ENCODE measurements at places on chromosomes 16 and 17. TPM values are rescaled to one million over a fixed set of nuclear protein-coding genes. Genes with fewer than 3 reads are reported as not detected.

- no peak for DNase-seq
Measured at GRCh38 chr17:14078027-14078426, 8.7 kb downstream of the COX10 start.

- DNase-seq: no peak
Measured at GRCh38 chr16:3656491-3657468, 2.3 kb downstream of the DNASE1 start.

- no peak for DNase-seq
Measured at GRCh38 chr16:11232852-11233726, 22.9 kb downstream of the SOCS1 start.

GRCh38 chr17:68400404-68400735 is 56.9 kb downstream of the WIPI1 start:
- DNase-seq: no peak

DNA sequence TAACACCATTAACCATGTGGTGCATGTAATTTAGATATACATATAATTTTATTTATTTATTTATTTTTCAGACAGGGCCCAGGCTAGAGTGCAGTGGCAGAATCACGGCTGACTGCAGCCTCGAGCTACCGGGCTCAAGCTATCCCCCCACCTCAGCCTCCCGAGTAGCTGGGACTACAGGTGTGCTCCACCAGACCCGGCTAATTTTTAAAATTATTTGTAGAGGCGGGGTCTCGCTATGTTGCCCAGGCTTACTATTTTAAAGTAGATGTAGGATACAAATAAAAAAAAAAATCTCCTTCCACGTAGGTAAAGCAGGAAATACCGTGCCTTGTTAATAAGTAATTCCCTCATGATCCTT is 446 bp upstream of the COQ7 start:
- DNase-seq: no peak

- no peak for DNase-seq
Measured at GRCh38 chr17:68847711-68848110, 107.5 kb downstream of the ABCA8 start.

- DNase-seq: no peak
Measured at GRCh38 chr16:78679546-78679945, 580.1 kb downstream of the WWOX start.

DNA sequence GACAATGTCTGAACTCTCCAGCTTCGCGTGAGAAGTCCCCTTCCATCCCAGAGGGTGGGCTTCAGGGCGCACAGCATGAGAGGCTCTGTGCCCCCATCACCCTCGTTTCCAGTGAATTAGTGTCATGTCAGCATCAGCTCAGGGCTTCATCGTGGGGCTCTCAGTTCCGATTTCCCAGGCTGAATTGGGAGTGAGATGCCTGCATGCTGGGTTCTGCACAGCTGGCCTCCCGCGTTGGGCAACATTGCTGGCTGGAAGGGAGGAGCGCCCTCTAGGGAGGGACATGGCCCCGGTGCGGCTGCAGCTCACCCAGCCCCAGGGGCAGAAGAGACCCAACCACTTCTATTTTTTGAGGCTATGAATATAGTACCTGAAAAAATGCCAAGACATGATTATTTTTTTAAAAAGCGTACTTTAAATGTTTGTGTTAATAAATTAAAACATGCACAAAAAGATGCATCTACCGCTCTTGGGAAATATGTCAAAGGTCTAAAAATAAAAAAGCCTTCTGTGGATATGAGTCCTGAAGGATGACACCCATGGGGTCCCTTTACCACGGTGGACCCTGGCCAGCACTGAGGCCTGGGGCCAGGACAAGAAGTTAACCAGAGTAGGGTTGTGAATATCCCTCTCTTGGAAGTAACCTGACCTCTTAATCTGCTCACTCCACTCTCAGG is 10.5 kb upstream of the ITGAD start:
- DNase-seq: peak; percentile 12

DNA sequence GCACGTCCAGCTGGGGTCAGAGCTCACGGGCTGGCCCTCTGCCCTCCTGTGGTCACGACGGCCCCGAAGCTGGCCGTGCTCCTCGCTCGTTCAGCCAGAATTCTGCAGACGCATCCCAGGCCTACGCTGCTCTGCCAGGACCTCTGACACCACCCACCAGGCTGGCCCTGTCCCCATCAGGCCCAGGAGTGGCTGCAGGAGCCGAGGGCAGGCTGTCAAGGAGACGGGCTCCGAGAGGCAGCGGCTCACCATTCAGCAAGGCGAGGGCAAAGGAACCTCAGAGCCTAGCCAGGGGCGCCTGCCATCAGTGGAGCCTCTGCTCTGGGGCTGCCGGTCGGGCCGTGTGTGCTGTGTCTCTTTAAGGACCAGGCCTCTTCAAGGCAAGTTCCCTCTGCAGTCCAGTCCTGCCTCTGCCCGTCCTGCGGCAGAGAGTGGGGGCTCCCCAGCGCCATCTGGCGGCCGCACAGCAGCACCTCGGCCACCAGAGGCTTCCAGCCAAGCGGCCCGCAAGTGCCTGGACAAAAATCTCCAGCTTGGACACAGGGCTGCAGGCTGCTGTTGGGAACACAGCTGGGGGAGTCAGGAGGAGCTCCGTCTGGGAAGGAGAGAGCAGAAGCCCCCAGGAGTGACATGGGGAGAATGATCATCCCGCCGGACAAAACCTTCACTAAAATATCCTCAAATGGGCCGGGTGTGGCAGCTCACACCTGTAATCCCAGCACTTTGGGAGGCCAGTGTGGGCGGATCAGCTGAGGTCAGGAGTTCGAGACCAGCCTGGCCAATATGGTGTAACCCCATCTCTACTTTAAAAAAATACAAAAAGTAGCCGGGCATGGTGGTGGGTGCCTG is 7.4 kb upstream of the ABR start:
- DNase-seq: peak; percentile 67

- no peak for DNase-seq
Measured at GRCh38 chr17:1919201-1919600, 89.4 kb downstream of the RPA1 start.

- DNase-seq: no peak
Measured at GRCh38 chr16:86051368-86052114, 152.6 kb downstream of the IRF8 start.

DNA sequence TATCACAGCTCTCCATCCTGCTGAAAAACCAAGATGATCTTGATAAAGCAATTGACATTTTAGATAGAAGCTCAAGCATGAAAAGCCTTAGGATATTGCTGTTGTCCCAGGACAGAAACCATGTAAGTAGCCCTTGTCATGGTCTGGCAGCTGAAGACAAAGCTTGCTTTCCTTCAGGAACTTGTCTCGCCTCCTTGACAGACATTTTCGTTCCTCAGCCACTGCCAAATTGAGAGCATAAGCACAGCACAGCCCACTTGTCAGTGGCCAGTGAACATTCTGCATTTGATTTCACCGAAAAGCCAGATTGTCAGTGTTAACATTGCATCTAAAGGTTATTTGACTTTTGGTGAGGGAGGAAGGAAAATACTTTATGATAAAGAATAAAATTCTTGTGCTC is 35.6 kb downstream of the MAP3K3 start:
- DNase-seq: no peak

GRCh38 chr16:1461146-1461545 is 13.7 kb downstream of the CLCN7 start:
- DNase-seq: no peak

- DNase-seq: peak; percentile 35
Measured at GRCh38 chr17:1931844-1932579, 93.1 kb downstream of the RTN4RL1 start.

GRCh38 chr16:78040396-78040795 is 18.0 kb downstream of the CLEC3A start:
- no peak for DNase-seq

DNA sequence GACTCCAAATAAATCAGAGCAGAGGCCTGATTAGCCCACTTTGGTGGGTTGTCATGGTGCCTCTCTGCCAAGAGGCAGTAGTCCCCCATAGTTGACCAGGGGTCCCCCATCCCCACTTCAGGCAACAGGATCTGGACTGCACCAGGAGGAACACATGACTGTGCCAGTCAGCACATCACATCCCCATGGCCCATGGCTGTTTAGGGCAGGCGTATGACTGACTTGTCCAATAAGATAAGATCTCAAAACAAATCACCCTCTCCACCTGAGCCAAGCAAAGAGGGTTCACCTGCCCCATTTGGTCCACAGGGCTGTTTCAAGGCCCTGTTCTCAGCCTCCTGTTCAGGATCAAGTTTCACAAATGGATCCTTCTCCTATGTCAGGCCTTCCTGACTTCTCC is 93.3 kb downstream of the C16orf78 start:
- DNase-seq: no peak

- peak; percentile 3 for DNase-seq
Measured at GRCh38 chr16:89564476-89565255, 4.2 kb downstream of the RPL13 start.

GRCh38 chr16:66419527-66419926 is 7.6 kb upstream of the BEAN1 start:
- DNase-seq: no peak

GRCh38 chr16:57297856-57298255 is 13.4 kb upstream of the PLLP start:
- DNase-seq: no peak

- DNase-seq: no peak
Measured at GRCh38 chr16:88539652-88540345, 30.4 kb upstream of the ZC3H18 start.

DNA sequence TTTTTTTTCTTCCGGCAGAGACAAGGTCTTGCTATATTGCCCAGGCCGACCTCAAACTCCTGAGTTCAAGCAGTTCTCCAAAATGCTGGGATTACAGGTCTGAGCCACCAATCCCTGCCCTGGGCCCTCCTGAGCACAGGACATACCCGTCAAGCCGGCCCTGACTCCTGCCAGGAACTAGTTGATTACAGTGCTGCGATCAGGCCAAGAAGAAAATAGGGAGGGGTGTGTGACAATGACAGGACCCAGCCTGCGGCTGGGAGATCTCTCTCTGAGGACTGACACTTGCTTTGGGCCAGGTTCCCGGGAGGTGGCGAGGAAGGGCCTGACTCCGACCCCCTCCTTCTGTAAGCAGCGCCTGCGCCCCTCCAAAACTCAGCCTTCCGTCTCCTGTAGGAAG is 276.6 kb downstream of the MRTFB start:
- no peak for DNase-seq

- DNase-seq: no peak
Measured at GRCh38 chr16:81808933-81809480, 29.9 kb downstream of the PLCG2 start.

- DNase-seq: no peak
Measured at GRCh38 chr16:17437981-17438380, 32.8 kb downstream of the XYLT1 start.

DNA sequence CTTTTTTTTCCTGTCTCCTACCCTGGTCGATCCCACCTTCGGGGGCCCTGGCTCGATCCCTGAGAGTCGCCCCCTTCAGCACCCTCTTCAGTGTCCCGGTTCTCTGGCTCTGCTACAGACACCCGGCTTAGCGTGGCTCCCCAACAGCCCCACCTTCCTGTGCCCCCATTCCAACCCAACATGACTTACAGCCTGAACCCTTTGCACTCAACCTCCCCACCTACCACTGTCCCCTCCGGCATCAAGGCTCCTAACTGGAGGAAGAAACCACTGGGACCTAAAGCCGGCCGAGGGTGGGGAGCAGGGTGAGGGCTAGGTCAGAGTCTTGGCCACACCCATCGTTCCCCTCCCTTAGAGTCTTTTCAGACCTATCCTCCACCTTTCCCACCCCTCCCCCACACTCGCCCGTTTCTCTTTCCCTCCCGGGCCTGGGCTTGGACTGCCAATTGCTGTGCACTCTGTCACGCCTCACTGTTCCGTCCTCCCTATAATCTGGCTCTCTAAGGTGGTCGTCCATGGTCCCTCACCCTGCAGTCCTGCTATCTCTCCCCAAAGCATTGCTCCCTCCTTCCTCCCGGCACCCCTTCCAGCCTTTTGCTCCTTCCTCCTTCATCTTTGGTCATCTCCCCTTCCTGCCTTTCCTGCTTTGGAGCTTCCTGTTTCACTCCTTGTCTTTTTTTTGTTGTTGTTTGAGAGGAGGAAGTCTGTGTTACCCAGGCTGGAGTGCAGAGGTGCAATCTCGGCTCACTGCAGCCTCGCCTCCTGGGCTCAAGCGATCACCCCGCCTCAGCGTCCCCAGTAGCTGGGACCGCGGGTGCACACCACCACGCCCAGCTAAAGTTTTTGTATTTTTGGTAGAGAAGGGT is 890 bp upstream of the CLDN7 start:
- DNase-seq: peak; percentile 32

DNA sequence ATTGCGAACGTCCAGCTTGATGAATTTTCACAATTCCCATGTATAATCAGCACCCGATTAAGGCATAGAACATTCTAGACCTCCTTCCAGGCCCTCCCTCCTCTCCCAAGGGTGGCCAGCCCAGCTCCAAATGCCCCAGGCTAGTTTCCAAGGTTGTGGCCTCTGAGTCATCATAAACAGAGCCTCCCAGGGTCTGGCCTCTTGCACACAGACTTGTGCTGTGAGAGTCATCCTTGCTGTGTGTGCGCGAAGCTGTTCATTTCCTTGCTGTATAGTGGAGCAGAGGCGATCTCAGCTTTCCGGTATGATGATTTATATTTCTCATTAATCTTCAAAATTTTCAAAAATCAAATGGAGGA is 20.5 kb upstream of the JPH3 start:
- DNase-seq: peak; percentile 63

The CFAP119 gene
- 0.26 TPM for total RNA-seq

The ZNHIT3 gene
- 33.7 TPM for total RNA-seq

The DNAH17 gene
- total RNA-seq: not detected

The TBC1D3 gene
- not detected for total RNA-seq

The RAB37 gene
- 0.38 TPM for total RNA-seq

The KRT222 gene
- not detected for total RNA-seq

The ACBD4 gene
- 6.1 TPM for total RNA-seq

The PTGES3L gene
- 0.13 TPM for total RNA-seq

The PRR35 gene
- not detected for total RNA-seq

The PRKAR1A gene
- 248 TPM for total RNA-seq

The TSPOAP1 gene
- total RNA-seq: 0.26 TPM

Data from bronchial epithelial cell (primary cell).